T-helper 2 cell treated with Interferon-gamma antibody and Interleukin-4, amounts not matched to agents 100 ng/mL and 5 ng/mL, for 36 hours (primary cell): ENCODE measurements at places on chromosomes 4 and X. TPM values are rescaled to one million over a fixed set of nuclear protein-coding genes. Genes with fewer than 3 reads are reported as not detected.

SPANXD gene
- not detected in 2 replicates for total RNA-seq

C1QTNF7 gene
- not detected in 2 replicates for total RNA-seq

SRPK3 gene
- total RNA-seq, result not detected in 2 replicates

ERVMER34-1 gene
- not detected in 2 replicates for total RNA-seq

MAGEA1 gene
- not detected in 2 replicates for total RNA-seq

GPR143 gene
- total RNA-seq, result not detected in 2 replicates

CYBB gene
- 0.11 TPM in 1 of 2 replicates, not detected in the other for total RNA-seq

TCEAL6 gene
- not detected in 2 replicates for total RNA-seq

OTC gene
- total RNA-seq, result not detected in 2 replicates

CD38 gene
- total RNA-seq, result 176 and 178 TPM in 2 replicates

DHRSX gene
- 19.1 and 19.8 TPM in 2 replicates for total RNA-seq

CORIN gene
- total RNA-seq, result not detected in 2 replicates

SMIM10L2A gene
- 0.48 and 0.55 TPM in 2 replicates for total RNA-seq

SSX4 gene
- total RNA-seq, result not detected in 2 replicates

ZNF182 gene
- 6.2 and 6.5 TPM in 2 replicates for total RNA-seq

ZNF41 gene
- 11.0 and 11.3 TPM in 2 replicates for total RNA-seq

PCYT1B gene
- total RNA-seq, result 0.09 TPM in 1 of 2 replicates, not detected in the other

SMIM10 gene
- total RNA-seq, result 0.41 and 0.59 TPM in 2 replicates

CTAG2 gene
- total RNA-seq, result not detected in 2 replicates

SLC10A6 gene
- total RNA-seq, result not detected in 2 replicates

SUPT20HL1 gene
- not detected in 2 replicates for total RNA-seq

FREM3 gene
- total RNA-seq, result not detected in 2 replicates

IL2 gene
- 0.75 and 1.3 TPM in 2 replicates for total RNA-seq

PDZD4 gene
- 0.68 and 0.70 TPM in 2 replicates for total RNA-seq

MAGEC2 gene
- total RNA-seq, result not detected in 2 replicates

RAPGEF2 gene
- total RNA-seq, result 15.3 and 19.5 TPM in 2 replicates

HSD17B13 gene
- 0.25 and 0.41 TPM in 2 replicates for total RNA-seq

TCEAL2 gene
- total RNA-seq, result not detected in 2 replicates

BEND4 gene
- total RNA-seq, result 0.05 and 0.14 TPM in 2 replicates

PPARGC1A gene
- not detected in 2 replicates for total RNA-seq

CWH43 gene
- not detected in 2 replicates for total RNA-seq

FGFBP1 gene
- not detected in 2 replicates for total RNA-seq

EPHA5 gene
- not detected in 2 replicates for total RNA-seq

SHOX gene
- not detected in 2 replicates for total RNA-seq

TMEM150C gene
- not detected in 2 replicates for total RNA-seq
